Breast epithelium (tissue), 4 donors: ENCODE measurements at places on chromosomes 11 and 22. TPM values are rescaled to one million over a fixed set of nuclear protein-coding genes. Genes with fewer than 3 reads are reported as not detected.

ALDH3B2 gene
- total RNA-seq, result 62.3 TPM

TEAD1 gene
- total RNA-seq, result 110 TPM

SLC25A17 gene
- total RNA-seq, result 23.3 TPM

KCNK7 gene
- total RNA-seq, result 2.2 TPM

CALCB gene
- total RNA-seq, result not detected

IGF2 gene
- total RNA-seq, result 65.7 TPM

SC5D gene
- total RNA-seq, result 54.7 TPM

SLC43A3 gene
- total RNA-seq, result 105 TPM

COPB1 gene
- total RNA-seq, result 95.2 TPM

MTA2 gene
- 61.3 TPM for total RNA-seq

OR51E2 gene
- total RNA-seq, result not detected

GRK3 gene
- 16.7 TPM for total RNA-seq

- H3K27ac ChIP-seq, result no peak overlapping the region
- no peak for DNase-seq
- H3K4me3 ChIP-seq, result no peak overlapping the region
- no peaks in the 10 kb centered on the region for H3K27me3 ChIP-seq
Observed at GRCh38 chr22:22612516-22612915, 31.9 kb upstream of the GGTLC2 start.

GRCh38 chr11:58575377-58576020, at the start of gene LPXN:
TSS of gene LPXN (minus strand) at chr11:58575856. CDS start at chr11:58575772, 84 bp downstream.
- H3K27me3 ChIP-seq, result no peaks in the 10 kb centered on the region
- peaks cover 26% of the 10 kb centered on the region for H3K4me1 ChIP-seq
- H3K4me3 ChIP-seq, result peak within 1 kb of the TSS; percentile 33
- no peaks in the 10 kb centered on the region for H3K36me3 ChIP-seq
- DNase-seq, result no peak

- no peak overlapping the region for H3K4me3 ChIP-seq
- H3K27ac ChIP-seq, result no peak overlapping the region
- H3K27me3 ChIP-seq, result no peaks in the 10 kb centered on the region
- no peaks in the 10 kb centered on the region for H3K36me3 ChIP-seq
- no peaks in the 10 kb centered on the region for H3K4me1 ChIP-seq
- no peak for DNase-seq
Observed at GRCh38 chr11:35740061-35740799, 77.7 kb downstream of the TRIM44 start.

- no peaks in the 10 kb centered on the region for H3K27me3 ChIP-seq
- peak overlapping the region; percentile 73 for H3K27ac ChIP-seq
- DNase-seq, result no peak
- H3K4me1 ChIP-seq, result no peaks in the 10 kb centered on the region
Observed at GRCh38 chr11:128716661-128717210, 22.9 kb downstream of the FLI1 start.

GRCh38 chr11:59866397-59866796, at the start of gene TCN1:
TSS of gene TCN1 (minus strand) at chr11:59866487. CDS start at chr11:59866470, 17 bp downstream.
- H3K27me3 ChIP-seq, result no peaks in the 10 kb centered on the region
- H3K27ac ChIP-seq, result peak within 1 kb of the TSS; percentile 72
- no peak for DNase-seq
- no peaks in the 10 kb centered on the region for H3K36me3 ChIP-seq
- H3K4me1 ChIP-seq, result no peaks in the 10 kb centered on the region
- H3K4me3 ChIP-seq, result no peak within 1 kb of the TSS

- peaks cover 7% of the 10 kb centered on the region for H3K4me1 ChIP-seq
- peak overlapping the region; percentile 49 for H3K27ac ChIP-seq
- no peak for DNase-seq
- no peak overlapping the region for H3K4me3 ChIP-seq
Observed at GRCh38 chr11:128530118-128531074, 57.0 kb downstream of the ETS1 start.

- H3K4me3 ChIP-seq, result no peak overlapping the region
- no peaks in the 10 kb centered on the region for H3K4me1 ChIP-seq
- H3K27me3 ChIP-seq, result no peaks in the 10 kb centered on the region
- H3K36me3 ChIP-seq, result no peaks in the 10 kb centered on the region
- H3K27ac ChIP-seq, result no peak overlapping the region
Observed at GRCh38 chr11:69055212-69055586, 6.5 kb downstream of the TPCN2 start.

DNA sequence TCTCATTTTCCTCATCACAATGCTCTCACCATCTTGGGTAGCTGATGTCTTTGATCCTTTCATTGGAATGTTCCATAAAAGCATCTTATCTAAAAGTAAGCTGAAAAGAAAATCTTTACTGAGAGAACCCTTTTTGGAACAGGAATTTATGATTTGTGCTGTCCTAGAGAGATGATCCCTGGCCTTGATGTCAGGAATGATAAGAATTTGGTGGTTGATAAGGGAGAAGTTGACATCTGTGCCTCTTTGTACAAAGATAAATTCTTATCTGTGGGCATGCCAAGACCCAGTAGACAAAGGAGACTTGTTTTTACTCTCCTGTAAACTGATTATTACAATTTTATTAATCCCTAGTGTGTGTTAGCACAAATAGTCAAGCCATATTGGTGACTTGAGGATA, 36.9 kb downstream of the NAALAD2 start:
- no peak overlapping the region for H3K27ac ChIP-seq
- H3K4me3 ChIP-seq, result no peak overlapping the region
- no peaks in the 10 kb centered on the region for H3K36me3 ChIP-seq

DNA sequence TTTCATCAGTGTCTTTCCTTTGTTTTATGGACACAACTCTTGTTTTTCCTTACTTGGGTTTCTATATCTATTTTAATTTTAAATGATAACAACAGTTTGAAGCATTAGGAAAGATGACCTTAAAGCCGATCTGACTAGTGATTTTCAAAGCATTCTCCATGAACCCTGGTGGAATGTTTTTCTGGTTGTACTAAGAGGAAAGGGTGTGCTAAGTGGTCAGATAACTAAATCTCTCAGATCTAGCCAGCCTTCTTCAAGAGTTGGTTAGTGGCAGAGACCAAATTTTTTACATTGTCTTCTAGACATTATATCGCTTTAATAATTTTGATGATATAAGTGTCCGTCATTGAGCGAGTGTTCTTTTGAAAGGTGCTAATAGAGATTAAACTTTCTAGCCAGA, 134.4 kb downstream of the METTL15 start:
- no peak overlapping the region for H3K4me3 ChIP-seq
- H3K36me3 ChIP-seq, result no peaks in the 10 kb centered on the region
- H3K27ac ChIP-seq, result no peak overlapping the region

DNA sequence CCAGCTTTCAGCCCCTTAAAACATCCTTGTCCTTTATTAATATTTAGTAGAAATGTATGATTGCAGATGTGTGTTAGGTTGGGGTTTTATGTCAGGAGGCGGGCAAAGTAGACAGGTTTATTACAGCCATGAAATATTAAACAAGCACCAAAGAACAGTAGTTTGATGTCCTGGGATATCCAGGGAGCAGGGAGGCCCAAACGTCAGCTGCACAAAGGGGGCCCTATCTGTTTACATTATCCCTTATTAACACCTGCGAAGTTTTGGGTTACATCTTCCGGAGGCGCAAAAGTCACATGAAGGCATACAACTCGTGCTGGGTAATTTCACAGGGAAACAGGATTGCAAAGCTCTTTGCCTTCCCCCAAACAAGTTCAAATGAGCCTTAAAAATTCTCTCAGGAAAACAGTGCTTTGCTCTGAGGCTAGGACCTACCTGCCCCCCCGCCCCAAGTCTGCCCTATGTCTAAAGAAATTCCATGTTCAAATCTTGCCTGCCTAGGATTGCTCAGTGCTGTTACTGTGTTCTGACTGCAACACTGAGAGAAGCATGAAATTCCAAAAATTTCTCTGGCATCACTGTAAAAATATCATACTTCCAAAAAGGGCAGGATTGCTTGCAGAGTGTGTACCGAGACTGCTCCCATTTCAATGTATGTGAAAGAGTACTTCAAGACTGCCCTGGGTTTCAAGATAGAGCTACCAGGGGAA, 8.9 kb downstream of the MN1 start:
- no peaks in the 10 kb centered on the region for H3K27me3 ChIP-seq
- H3K4me3 ChIP-seq, result no peak overlapping the region
- H3K27ac ChIP-seq, result no peak overlapping the region
- H3K4me1 ChIP-seq, result no peaks in the 10 kb centered on the region

- no peaks in the 10 kb centered on the region for H3K27me3 ChIP-seq
- H3K36me3 ChIP-seq, result no peaks in the 10 kb centered on the region
- DNase-seq, result no peak
Observed at GRCh38 chr11:121534131-121535093, 81.6 kb upstream of the SORL1-AS1 start.
